Activated CD4-positive, alpha-beta memory T cell treated with anti-CD3 and anti-CD28 coated beads for 36 hours (primary cell): ENCODE measurements at places on chromosomes 7 and 10. TPM values are rescaled to one million over a fixed set of nuclear protein-coding genes. Genes with fewer than 3 reads are reported as not detected.

DNA sequence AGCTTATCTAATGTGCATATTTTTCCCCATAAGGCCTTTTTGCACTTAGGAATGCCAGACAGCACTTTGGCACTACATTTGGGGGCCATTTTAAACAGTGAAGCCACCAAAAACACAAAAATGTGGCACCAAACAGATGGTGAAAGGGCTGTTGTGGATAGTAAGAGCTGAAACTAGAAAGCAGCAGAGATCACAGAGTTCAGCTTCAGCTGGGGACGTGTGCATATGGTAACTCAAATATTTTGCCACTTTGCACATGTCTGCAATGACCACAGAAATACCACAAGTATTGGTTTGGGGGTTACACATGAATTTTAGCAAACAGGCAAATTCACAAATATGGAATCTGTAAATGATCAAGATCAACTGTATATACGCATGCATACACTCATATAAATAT is 72.8 kb downstream of the PODXL start:
- no peak overlapping the region for H3K4me3 ChIP-seq
- DNase-seq: no peak
- no peak overlapping the region for H3K27ac ChIP-seq
- H3K27me3 ChIP-seq: no peaks in the 10 kb centered on the region
- peaks cover 4% of the 10 kb centered on the region for H3K36me3 ChIP-seq

GRCh38 chr10:110680273-110681020 is 36.3 kb downstream of the RBM20 start:
- H3K27me3 ChIP-seq: peaks cover 1% of the 10 kb centered on the region
- no peaks in the 10 kb centered on the region for H3K4me1 ChIP-seq
- H3K36me3 ChIP-seq: no peaks in the 10 kb centered on the region
- no peak overlapping the region for H3K27ac ChIP-seq
- H3K4me3 ChIP-seq: no peak overlapping the region

ZNF32 gene
- total RNA-seq: 13.5 TPM

TRIM73 gene
- 3.6 TPM for total RNA-seq
